EL (cell line): ENCODE measurements at places on chromosomes 12 and 14.
A peak's percentile ranks its signal among the peaks of the same experiment; 100 is the strongest.

- DNase-seq = no peak
Measured at GRCh38 chr12:68837215-68837614, 29.2 kb downstream of the MDM2 start.

DNA sequence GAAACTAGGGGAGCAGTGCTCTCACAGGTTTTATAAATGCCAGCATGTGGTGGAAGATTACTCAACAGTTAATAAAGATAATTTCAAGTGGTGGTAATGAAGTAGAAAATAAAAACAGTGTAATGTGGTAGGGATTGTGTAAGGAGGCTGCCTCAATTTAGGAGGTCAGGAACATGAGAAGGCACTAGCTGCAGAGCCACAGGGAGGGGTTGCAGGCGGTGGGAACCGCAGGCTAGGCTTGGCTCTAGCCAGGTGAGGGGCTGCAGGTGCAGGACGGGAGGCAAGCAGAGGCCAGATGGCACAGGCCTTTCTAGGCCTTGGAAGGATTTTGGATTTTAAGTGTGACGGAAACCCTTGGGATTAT lies 768 bp downstream of the METTL25 start:
- DNase-seq = peak; percentile 1

- no peak for DNase-seq
Measured at GRCh38 chr14:104337351-104337750, 199.0 kb downstream of the KIF26A start.

DNA sequence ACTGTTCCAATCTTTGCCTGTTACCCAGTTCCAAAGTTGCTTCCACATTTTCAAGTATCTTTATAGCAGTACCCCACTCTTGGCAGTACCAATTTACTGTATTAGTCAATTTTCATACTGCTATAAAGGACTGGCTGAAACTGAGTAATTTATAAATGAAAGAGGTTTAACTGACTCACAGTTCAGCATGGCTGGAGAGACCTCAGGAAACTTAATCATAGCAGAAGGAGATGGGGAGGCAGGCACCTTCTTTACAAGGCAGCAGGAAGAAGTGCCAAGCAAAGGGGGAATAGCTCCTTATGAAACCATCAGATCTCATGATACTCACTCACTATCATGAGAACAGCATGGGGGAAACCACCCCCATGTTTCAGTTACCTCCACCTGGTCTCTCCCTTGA lies 215.0 kb downstream of the SNAPC1 start:
- peak; percentile 10 for DNase-seq

DNA sequence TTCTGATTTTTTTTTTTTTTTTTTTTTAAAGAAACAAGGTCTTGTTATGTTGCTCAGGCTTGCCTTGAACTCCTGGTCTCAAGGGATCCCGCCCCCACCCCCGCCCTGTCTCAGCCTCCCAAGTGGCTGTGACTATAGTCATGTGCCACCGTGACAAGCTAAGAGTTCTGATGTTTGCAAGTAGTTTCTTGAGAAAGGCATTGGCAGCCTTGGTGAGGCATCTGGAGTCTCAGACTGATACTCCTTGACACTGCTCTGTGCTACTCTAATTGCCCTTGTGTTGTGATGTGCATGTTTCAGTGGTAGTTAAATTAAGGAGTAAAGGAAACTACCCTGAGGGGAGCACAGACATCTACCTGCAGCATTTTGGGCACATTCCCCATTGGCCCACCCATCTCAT lies 46.2 kb upstream of the OR4E1 start:
- no peak for DNase-seq

DNA sequence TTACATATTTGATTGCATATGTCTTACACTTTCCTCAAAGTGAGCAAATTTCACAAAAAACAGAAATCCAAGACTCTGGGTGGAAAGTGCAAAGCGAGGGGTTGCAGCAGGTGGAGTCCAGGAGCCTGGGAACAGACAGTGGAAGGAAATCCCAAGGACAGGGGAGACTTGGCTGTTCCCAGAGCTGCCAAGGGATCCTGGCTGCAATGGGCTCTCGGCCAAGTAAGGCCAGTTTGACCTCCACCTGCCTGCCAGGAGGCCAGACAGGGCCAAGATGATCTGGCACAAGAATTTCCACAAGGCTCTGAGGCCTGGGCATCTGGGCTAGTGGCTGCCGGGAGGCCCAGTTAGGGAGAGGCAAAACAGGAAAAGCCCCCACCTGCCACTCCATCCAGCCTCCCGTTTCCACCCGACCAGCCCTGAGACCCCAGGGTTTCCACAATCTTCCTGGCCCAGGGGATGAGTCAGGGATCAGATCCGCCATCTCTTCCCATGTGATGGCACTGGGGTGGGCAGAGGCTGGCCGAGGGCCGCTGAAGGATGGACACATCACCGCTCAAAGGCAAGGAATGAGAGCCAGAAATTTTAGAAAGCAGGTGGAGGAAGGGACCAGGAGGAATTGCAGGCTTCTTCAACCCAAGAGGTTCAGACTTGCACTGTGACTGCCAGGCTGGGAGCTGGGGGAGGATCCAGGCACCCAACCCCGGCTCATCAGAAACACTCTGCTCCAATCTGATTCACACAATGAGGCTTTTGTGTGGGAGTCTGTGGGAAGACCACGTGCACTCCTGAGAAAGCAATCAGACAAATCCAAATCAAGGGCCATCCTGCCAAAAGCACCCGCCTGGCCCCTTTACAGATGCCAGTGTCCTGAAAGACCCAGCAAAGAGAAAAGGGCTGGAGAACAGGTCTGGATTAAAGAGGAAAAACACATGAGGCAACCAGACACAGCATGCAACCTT lies 16.3 kb downstream of the SCARB1 start:
- no peak for DNase-seq

DNA sequence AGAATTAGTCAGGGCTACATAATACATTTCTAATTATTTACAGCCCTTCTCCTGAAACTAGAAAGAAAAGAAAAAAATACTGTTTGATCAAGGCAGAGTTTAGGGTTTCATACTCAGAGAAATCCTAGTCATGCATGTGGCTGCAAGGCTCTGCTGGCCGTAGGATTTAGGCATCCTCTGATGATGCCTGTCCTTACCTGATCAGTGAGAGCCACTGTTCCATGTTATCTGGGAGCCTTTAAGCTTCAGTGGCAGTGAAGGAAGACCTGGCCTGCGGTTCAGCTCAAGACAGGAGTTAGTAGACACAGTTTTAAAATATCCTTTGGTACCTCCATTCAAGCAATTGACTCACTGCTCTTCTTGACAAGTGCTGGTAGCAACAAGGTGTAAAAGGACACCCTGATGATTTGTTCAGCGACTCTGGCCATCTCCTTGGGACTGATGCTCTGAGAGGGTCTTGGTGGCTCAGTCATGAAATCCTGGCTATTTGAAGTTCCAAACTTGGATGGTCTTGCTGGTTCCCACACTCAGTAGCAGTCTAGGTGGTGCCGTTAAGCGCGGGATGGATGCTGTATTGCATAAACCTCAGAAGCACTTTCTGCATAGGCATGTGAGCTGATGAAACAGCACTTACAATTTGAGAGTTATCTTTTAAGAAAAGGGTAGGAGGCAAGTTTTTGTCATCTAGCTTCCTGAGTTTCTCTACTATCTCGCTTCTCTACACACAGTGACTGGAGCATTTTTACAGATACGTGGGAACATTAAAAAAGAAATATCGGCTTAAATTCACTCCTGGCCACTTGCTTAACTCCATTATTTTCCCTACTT lies 162.0 kb downstream of the SAMD4A start:
- peak; percentile 22 for DNase-seq

DNA sequence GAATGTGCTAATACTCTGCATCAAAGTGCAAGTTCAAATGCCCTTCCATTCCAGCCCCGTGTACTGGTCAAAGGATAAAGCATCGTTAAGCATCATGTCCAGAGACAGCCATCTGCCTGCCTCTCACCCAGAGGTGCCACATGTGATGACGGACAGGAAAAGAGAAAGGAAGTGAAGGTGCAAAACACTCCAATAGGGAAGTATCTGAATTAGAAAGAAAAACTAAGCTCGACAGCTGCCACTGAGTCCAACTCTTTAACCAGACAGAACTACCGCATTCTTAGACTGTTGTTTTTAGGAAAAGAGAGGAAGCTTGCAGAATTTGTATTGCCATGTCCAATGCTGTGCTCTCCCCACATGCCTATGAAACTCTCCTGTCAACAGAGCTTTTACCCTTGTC lies 465.0 kb upstream of the SOX5 start:
- DNase-seq = no peak

- no peak for DNase-seq
Measured at GRCh38 chr12:116302166-116303058, 24.9 kb upstream of the MED13L start.

DNA sequence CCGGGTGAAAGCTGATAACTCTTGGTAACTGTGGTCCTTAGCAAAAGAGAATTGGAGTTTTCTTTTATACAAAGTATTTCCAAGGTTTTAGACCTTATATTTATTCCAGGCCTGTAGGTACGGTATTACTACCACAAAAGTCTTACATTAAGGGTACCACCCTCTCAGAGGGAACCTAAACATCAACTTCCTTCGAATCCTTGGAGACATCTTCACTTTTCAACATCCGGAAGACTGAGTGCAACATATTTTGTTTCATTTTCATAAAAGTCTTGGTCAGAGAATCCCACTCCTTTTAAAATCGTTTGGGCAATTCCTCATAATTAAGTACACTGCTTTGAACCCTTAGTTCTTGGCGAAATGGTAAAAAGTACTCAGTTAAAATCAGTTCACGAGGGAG lies 1.2 kb downstream of the CNOT2 start:
- no peak for DNase-seq

GRCh38 chr12:15336768-15337553 lies 14.7 kb downstream of the PTPRO start:
- DNase-seq = peak; percentile 78

DNA sequence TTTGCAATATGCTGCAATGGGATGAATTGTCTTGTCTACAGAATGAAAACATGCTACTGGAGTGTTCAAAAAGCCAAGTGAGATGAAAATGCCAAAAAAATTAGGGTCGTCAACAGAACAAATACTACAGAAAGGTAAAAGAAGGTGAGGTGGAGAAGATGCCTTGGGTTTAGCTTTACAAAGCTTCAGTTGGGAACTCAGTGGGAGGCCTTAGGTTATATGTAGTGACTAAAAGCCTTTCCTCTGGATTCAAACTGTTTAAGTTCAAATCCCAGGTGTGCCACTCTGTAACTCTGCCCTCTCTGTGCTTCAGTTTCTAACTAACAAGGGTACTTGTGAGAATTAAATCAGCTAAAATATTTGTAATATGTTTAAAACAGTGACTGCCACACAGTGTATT lies 84.9 kb upstream of the PDE3A start:
- DNase-seq = no peak

DNA sequence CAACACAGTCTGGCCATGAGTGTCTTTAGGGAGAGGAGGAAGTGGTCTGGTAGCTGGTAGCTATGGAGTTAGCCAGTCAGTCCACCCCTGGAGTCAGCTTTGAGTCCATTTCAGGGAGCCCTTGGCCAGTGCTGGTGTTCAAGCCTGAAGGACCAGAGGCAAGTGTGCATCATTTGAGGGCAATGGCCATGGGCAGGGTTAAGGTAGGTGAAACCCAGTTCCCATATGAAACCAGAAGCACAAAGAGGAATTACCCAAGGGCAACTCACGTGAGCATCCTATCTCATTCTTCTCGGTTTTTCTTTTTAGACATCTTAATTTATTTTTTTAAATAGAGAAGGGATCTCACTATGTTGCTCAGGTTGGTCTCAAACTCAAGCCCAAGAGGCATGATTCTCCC lies 61.3 kb upstream of the ACTN1 start:
- DNase-seq = no peak

GRCh38 chr12:125434936-125435443 lies 369.8 kb downstream of the AACS start:
- no peak for DNase-seq
